ENCODE measurements at places on chromosomes 16 and 17.

DNA sequence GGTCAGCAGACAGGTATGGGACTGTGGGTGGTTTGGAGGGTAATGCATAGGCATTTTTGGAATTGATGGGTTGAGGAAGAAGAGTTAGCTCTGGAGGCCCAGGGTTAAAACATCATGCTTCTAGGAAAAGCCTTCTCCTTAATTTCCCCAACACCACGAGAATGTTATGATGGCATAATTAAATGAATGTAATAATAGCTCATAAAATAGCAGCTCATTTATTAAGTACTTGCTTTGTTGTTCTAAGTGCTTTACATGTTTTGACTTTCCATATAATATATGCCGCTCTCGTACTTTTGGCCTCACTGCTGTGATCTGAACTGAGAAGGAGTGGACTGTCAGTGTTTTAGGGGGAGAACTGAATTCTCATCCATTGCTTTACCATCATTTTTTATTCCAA is 14.3 kb downstream of the LIMD2 start:
- DNase-seq, result no peak

DNA sequence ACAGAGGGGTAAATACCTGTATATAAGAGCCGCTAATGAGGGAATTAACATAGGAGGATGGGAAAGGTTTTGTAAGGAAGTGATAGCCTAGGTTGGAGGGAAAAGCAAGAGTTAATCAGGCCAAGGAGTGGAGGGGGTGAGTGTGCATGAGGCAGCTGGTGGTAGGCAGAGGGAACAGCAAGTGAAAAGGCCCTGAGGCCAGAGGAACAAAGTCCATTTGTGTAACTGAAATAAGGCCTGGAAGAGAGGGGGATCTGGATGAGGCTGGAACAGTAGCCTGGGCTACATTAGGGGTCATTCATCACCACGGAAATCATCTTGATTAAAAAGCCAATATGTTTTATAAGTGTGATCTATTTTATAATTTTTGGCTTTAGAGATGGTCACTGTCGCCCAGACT is 45.7 kb downstream of the FZD2 start:
- no peak for DNase-seq

DNA sequence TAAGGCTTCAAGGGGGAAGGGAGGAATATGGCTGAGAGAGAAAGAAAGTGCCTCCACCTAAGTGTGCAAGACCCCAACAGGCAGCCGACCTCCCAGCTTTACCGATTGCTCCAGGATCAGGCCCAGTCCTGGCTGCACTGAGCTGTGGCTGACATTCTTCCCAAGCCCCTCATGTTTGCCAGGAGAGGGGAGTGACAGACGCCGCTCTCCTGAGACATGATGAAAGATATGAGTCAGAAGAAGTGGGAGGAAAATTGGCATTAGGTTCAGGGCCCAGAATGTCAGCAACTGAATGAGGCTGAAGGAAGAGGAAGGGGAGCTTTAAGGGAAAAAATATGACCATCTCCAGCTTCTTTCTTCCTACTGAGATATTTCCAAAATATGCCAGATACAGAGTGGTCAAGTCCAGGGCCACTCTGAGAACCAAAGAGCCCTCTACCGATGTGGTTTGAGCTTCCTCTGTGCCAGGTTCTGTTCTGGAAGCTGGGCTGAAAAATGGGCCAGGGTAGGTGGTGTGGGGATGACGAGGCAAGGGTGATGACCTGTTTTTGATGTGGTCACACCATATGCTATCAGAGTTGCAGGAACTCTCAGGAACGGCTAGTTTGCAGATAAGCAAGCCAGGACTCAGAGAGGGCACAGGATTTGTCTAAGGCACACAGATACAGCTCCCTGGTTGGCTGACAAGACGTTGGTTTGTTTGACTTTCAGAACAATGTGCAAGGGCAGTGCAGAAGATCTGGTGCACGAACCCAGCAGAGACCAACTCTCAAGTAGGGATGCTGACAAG is 176.7 kb downstream of the SOX9 start:
- no peak for DNase-seq

DNA sequence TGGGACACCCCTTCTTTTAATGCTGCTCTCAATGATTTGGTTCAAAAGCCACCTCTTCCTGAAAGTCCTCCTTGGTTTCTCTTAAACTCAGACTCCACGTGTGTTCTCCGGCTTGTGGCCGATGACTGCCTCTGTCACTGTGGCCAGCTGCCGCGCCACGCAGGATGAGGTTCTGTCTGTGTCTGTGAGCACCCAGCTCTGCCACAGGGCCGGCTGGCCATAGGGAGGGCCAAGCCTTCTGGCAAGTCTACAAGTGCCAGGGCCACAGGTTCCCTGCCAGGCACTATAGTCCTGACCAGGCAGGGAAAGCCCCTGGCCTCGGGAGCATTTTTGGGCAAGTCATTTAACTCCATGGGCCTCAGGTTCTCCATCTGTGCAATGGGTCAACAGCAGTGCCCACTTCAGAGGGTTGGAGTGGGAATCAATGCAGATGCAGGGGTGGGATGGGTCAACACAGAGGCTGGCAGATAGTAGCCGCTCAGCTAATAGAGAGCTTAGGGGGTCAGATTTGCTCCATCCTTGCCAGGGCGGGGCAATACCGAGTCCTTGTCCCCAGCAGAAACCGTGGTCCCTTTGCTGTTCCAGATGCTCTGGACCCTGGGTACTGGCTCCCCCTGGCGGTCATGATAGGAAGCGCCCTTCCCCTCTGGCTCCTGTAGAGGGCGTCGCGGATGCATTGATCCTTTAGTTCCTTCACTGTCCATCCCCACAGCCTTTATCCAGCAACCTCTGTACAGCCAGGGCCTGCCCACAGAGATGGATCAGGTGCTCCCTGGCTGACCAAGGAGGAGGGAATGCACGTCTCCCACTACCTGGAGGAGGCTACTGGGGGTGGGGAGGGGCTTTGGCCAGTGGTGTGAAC is 19.3 kb upstream of the ADGRG3 start:
- DNase-seq, result no peak

- DNase-seq, result no peak
Measured at GRCh38 chr17:82388223-82388921, 16.8 kb downstream of the UTS2R start.

DNA sequence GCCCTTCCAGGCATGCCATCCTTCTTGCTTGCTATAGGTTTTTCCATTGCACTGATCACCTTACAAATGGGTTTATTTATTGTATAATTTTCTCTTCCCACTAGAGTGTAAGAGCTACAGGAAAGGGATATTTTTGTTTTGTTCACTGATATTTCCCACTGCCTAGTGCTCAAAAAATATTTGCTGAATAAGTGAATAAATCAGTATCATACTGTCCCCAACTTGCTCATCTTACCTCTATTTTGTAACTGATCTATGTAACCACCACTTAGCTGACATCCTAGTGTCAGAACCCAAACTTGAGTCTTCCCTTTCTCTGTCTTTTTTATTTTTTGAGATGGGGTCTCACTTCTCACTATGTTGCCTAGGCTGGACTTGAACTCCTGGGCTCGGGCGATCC is 87.6 kb upstream of the TBC1D3K start:
- no peak for DNase-seq

DNA sequence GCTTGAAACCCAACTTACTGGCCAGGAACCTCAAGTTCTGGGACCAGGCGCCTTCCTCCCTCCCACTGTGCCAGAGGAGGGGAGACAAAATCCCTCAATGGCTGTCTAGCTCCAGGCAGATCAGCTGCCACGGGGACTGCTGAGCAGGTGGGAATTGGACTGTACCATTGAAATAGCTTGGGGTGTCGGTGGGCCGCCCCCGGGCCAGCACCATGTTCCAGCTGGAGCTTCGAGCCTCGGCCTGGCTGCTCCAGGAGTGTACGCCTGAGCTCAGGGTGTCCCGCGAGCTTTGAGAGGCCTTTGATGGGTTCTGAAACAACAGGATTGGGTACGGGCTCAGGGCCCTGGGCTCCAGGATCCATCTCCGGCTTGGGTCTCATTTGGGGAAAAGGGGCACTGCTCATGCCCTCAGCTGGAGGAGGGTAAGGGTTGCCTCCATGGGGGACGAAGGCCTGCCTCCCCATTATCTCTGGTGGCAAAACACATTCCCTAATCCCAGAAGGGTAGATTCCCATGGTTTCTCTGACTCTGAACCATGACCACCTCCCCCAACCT is 4.6 kb upstream of the SPATA32 start:
- no peak for DNase-seq

DNA sequence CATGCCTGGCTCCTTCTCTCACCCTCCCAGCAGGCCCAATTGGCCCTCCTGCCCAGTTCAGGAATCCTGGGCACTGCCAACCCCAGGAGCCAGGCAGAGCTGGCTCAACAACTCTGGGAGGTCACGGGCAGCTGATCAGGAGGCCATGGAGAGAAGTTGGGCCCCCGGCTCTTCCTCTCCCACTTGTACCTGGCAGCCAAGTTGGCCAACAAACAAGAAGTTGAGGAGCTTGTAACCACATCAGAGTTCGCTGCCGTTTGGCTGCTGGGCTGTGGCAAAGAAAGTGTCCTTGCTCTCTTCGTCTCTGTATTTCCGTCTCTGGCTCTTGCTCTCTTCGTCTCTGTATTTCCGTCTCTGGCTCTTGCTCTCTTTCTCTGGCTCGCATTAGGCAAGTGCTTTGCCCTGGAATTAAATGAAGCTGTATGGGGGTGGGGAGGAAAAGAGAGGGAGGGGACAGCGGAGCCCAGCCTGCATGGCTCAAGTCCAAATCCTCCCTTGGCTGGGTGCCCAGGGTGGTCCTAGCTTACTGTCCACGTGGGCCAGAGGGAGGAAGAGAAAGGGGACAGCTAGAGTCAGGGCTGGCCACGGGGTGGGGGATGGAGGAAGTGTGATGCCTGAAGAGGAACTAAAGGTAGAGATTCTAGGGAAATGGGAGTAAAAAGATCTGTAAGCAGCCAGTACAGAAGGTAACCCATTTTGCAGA is 7.8 kb upstream of the TMEM132E start:
- no peak for DNase-seq

DNA sequence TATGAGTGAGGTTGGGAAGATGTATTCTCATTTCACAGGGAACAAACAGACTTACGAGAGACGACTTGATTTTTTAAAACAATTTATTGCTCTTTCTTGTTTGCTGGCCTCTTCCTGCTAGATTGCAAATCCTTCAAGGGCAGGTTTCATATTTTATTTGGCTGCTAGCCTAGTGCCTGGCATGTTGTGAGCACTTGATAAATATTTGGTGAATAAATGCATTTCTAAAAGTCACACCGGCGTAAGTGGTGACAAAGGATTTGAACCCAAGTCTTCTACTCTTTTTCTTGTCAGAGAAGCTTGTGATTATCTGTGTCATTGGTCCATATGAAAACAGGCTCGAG is 1.4 kb downstream of the WWP2 start:
- no peak for DNase-seq

All from AG09309 (cell line).